ENCODE measurements at places on chromosomes 12 and 14. TPM values are rescaled to one million over a fixed set of nuclear protein-coding genes. Genes with fewer than 3 reads are reported as not detected.

AKAP3 gene
- 1.3 TPM for total RNA-seq

AREL1 gene
- total RNA-seq: 39.0 TPM

ADAM21 gene
- 0.43 TPM for total RNA-seq

HIGD1C gene
- total RNA-seq: not detected

- DNase-seq: peak; percentile 33
These were observed 91.4 kb downstream of the SETD3 start for GRCh38 chr14:99389174-99389826.

GRCh38 chr14:69999261-69999674 lies 120.1 kb downstream of the SMOC1 start:
- DNase-seq: peak; percentile 18

DNA sequence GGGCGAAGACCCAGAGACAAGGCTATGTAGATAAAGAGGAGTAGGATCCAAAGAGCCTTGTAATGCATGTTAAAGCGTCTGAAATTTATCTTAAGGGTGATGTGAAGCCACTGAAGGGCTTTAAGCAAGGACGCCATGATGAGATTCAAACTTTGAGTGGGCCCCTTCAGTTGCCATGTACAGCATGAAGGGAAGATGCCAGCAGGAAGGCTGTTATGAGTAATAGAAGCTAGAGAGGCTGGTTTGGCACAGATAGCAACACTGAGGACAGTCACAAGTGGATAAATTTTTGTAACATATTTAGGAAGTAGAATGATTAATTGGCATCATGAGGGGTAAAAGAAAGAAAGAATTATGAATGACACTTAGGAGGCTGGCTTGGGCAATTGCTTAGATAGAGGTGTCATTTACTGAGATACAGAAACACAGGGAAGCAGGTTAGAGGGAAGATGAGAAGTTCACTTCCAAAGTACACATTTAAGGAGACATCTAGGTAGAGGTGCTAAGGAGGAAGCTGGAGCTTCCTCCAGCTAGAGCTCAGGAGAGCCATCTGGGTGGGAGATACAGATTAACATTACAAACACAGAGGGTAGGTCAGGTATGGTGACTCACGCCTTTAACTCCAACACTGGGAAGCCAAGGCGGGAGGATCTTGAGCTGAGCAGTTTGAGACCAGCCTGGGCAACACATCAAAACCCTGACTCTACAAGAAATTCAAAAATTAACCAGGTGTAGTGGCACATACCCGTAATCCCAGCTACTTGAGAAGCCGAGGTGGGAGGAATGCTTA lies 13.7 kb downstream of the ATG2B start:
- DNase-seq: no peak

- no peak for DNase-seq
These were observed 73.7 kb downstream of the CPNE8 start for GRCh38 chr12:38831715-38832114.

GRCh38 chr14:72366619-72367018 lies 434.4 kb downstream of the RGS6 start:
- DNase-seq: no peak

GRCh38 chr14:105951399-105951798 lies 425.0 kb downstream of the TMEM121 start:
- no peak for DNase-seq

Data from fibroblast of villous mesenchyme (primary cell).